ENCODE measurements at places on chromosomes 16 and 17.
A peak's percentile ranks its signal among the peaks of the same experiment; 100 is the strongest.

DNA sequence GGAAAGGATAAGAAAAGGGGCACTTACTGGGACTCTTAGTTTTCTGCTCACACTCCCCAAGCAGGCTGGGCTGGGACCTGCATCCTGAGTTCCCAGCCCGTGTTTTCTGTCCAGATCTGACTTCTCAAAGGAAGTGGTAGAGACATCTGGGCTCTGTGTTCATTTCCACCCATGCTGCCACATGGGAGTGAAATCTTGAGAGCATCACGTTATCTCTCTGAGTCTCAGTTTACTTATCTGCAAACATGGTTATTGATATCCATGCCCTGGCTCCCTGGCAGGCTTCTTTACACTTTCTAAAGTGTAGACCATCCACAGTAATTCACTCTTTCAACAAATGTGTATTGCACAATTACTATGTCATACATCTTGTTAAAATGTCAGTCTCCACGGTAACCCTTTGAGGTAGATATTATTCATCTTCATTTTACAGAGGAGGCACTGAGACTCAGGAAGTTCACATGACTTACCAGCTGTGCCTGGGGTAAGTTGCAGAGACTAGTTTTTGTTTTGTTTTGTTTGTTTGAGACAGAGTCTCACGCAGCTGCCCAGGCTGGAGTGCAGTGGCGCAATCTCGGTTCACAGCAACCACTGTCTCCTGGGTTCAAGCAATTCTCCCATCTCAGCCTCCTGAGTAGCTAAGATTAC lies 3.4 kb downstream of the ZNF688 start:
- peak; percentile 62 for DNase-seq

- DNase-seq, result no peak
Observed at GRCh38 chr17:78266231-78266631, 34.8 kb downstream of the TMEM235 start.

DNA sequence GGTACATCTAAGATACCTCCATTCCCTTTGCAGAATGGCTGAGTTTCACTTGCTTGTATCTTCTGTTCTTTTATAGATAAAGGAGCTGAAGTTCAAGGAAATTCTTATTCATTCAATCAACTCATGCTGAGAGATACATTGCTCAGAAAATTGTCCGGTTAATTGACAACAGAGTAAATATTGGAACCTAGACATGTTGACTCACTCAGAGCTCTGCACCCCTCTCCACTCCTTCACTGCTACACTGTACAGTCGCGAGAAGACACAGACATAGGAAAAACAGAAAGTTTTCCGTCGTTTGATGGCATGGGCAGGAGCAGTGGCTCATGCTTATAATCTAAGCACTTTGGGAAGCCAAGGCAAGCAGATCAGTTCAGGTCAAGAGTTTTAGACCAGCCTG lies 690.5 kb upstream of the SOX9 start:
- DNase-seq, result no peak

DNA sequence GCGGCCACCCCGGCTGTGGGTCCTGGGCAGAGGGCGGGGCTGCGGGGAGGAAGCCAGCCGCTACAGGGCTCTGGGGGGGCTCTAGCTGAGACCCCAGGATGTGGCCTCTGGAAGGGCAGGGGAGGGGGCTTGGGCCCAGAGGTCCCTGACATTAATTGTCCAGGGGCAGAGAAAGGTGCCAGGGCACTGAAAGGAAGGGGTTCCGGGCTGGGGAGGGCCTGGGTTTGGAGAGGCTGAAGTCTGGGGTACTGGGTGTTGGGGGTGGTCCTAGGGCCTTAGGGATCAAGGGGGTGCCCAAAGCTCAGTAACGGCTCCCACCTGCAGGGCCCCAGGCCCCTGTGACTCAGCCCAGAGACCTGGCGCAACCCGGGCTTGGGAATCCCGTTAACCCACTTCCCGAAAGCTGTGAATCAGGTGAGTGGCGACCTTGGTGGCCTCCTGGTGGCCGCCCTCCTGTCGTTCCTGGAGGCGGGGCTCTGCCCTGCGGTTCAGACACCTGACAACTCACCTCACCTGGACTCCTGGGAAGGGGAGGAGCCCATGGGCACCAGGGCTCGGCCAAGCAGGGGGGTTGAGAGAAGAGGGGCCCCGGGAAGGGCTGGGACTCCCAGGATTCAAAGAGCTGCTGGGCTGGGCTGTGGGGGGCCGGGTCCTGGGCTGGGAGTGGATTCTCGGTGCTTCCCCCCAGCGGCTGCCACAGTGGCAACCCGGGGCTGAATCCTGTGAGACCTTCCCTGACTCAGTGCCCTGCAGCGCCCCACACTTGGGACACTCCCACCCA lies 465 bp upstream of the PRSS22 start:
- DNase-seq, result no peak

- DNase-seq, result peak; percentile 50
Observed at GRCh38 chr16:75000481-75001081, 1.8 kb downstream of the ZNRF1 start.

GRCh38 chr17:32491371-32492263 lies 4.8 kb downstream of the CDK5R1 start:
- no peak for DNase-seq
